ENCODE measurements at places on chromosomes 4 and X.

- no peak for DNase-seq
Measured at GRCh38 chr4:149266301-149266700, 549.3 kb downstream of the IQCM start.

GRCh38 chr4:15413623-15414019 is 14.2 kb upstream of the C1QTNF7 start:
- DNase-seq, result no peak

DNA sequence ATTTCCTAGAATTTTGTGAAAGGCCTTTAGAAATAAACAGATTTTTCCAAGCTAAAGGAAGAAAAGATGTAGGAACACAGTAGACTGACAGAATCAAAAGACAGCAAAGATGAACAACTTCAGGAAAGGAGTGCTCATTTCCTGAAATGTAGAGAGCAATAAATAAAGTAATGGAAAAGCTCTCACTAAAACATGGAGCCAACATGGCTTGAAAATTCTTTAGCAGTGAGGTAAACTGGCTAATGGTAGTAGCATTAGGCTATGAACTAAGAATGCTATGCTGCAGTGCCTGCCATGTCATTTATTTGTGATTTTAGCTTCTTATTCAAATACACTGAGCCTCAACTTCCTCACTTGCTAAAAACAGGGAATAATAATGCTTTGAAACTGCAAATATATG is 108.7 kb downstream of the IQCM start:
- DNase-seq, result no peak

GRCh38 chr4:85672959-85673358 is 198.0 kb downstream of the ARHGAP24 start:
- DNase-seq, result no peak

DNA sequence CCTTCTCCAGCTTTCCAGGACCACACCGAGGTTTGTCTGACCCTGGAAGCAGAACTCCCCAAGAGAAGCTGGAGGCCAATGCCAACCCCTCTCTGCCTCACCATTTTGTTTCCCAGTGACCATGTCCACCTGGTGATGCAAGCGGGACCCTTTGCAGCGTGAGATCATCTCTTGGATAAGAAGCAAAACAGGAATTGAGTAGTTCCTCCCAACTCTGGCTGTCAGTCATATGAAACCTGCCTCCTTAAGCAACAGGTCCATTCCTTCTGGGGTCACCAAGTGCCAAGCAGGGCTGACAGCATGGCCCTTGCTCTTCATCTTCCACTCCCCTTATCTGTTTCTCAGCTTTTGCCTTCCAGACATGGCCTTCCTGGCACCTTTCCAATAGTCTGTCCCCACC is 41.3 kb upstream of the MTM1 start:
- no peak for DNase-seq

GRCh38 chrX:11629593-11630211 is 36.0 kb downstream of the ARHGAP6 start:
- peak; percentile 26 for DNase-seq

- no peak for DNase-seq
Measured at GRCh38 chrX:91079342-91080114, 355.1 kb upstream of the PABPC5 start.

- DNase-seq, result peak; percentile 58
Measured at GRCh38 chr4:41213625-41214135, 662 bp downstream of the APBB2 start.

DNA sequence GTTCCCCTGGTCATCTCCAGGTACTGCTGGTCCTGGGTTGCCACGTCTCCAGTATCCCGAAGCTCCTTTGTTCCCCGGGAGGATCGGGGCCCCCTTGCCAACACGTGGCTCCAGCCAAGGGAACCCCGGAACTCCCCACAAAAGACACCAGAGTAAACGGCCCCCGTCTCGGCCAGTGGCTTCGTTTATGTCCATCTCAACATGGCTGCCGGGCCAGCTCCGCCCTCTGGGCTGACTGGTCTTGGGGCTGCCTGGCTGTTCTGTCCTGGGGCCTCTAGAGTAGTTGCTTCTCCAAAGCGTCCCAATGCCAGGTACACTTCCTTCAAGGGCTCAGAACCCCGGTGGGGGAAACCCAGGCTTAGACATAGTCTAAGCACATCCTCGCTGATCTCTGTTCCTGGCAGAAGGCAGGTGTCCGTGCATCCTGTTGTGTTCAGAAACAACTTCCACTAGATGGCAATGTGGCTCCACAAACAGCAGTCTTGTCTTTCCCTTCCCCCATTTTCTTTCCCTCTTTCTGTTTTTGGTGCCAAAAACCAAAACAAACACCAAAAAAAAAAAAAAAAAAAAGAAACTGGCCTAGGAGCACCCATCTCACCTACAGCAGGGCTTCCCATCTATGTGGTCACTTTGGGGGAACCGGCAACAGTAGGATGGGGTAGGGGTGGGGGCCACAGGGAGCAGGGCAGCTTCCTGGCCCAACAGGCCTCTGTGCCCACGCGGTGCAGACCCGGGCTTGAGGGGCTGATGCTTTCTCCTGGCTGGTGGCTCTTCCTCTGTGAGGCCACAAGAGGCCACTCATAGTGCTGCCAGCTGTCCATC is 35.3 kb downstream of the NBDY start:
- DNase-seq, result peak; percentile 42

- DNase-seq, result no peak
Measured at GRCh38 chrX:50736656-50737055, 77.3 kb downstream of the SHROOM4 start.
